Muscle of arm (tissue), 14 donors: ENCODE measurements at places on chromosomes 6 and 20.

- no peak for DNase-seq
These were observed 4.6 kb downstream of the MAS1L start for GRCh38 chr6:29483186-29483585.

DNA sequence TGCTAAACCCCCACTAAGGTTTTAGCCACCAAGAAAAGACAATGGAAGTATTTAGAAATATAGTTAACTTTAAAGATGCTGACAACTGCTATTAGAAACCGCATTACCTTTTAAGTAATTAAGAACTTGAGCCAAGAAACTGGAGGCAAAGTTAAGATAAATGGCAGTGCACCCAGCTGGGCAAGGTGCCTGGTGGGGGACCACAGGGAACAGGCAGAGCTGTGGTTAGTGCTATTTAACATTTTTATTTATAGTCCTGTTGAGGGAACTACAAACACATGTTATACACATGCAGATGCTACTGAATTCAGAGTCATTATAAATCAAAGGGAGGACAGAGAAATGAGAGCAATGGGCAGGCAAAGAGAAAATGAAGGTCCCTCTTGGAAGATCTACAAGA lies 447.9 kb downstream of the TFAP2B start:
- DNase-seq, result no peak

GRCh38 chr6:21953831-21954801 lies 342.7 kb downstream of the PRL start:
- DNase-seq, result no peak

GRCh38 chr6:80197986-80198385 lies 91.5 kb downstream of the BCKDHB start:
- no peak for DNase-seq

DNA sequence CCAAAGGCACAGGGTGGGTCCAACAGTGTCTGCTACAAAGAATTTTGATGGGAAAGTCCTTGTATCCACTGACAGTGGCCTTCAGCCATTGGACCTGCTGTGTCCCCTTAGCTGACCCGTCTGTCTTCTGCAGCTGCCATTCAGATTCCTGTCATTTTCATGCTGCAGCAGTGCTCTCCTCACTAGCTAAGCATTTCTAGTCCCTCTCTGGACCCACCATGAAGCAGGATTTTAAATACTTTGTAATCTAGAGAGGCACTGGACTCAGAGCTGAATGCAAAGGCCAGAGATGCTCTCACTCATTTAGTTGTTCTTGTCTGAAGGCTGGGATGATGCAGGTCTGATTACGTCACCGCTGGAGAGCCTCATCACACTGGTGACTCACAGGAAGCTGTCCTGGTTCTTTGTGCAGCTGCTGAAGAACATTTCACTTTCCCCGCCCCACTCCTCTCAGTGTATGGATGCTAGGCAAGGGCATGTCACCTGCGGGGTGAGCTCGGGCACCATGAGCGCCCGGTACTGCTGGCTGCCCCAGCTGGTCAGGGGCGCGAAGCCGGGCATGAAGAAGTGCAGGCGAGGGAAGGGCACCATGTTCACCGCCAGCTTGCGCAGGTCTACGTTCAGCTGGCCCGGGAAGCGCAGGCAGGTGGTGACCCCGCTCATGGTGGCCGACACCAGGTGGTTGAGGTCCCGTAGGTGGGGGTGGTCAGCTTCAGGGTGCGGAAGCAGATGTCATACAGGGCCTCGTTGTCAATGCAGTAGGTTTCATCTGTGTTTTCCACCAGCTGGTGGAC lies 19.4 kb upstream of the TUBB2A start:
- DNase-seq, result no peak

GRCh38 chr6:153160221-153160620 lies 29.1 kb upstream of the RGS17 start:
- DNase-seq, result no peak

- no peak for DNase-seq
These were observed 90.3 kb downstream of the ARHGAP18 start for GRCh38 chr6:129619579-129620233.

GRCh38 chr6:16154904-16155303 lies 26.0 kb downstream of the MYLIP start:
- DNase-seq, result peak; percentile 93

DNA sequence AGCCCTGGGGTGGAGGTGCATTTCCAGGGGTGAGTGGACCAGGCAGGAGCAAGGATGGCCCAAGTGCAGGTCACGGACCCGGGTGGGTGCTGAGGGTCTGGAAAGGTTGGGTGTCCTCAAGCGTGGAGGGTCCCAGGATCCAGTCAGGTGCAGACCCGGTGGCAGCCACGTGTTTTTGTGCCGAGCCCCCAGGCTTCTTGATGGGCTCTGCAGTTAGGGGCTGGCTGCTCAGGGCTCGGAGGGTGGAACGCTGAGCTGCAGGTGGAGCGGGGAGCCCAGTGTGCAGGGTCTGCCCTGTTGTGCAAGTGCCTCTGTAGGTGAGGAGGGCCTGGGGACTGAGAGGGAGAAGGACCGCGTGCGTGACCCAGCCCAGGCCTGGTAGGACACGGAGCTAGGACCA lies 70.9 kb upstream of the HLA-E start:
- DNase-seq, result no peak

DNA sequence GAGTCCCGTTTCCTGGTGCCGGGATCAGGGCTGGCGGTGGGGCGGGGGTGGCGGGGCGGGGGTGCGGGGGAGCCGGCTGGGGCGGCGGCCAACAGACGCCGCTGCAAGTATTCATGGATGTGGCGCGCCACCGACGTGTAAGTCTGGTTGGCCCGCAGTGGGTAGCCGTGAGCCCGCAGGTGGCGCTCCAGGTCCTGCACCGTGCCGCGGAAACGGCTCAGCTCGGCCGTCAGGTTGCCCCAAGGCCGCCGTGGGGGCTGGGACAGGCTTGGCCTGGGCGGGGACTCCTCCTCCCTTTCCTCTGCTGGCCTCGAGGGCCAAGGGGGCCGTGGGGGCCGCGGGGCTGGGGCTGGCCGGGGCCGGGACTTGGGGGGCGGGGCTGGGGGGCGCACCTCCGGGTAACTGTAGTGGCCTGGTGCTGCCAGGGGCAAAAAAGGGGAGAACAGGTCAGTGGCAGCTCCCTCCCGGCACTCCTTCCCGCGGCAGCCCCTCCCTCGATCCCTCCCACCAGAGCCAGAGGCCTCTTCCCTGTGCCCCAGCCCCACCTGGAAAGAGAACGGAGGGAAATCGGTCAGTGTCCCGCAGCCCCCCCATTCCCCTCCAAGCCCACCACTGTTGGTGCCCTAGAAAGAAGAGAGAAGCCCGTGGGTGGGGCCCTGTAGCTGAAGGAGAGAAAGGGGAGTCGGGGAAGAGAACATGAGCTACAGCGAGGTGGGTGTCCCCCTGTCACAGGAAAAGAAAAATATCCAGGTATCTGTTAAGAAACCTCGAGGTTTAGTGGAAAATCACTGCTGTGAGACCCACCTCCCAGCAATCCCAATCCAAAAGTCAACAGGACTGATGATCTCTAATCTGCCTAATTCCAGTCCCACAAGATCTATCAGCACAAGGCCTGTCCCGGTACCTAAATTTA lies 21.3 kb downstream of the TNXB start:
- DNase-seq, result peak; percentile 65

DNA sequence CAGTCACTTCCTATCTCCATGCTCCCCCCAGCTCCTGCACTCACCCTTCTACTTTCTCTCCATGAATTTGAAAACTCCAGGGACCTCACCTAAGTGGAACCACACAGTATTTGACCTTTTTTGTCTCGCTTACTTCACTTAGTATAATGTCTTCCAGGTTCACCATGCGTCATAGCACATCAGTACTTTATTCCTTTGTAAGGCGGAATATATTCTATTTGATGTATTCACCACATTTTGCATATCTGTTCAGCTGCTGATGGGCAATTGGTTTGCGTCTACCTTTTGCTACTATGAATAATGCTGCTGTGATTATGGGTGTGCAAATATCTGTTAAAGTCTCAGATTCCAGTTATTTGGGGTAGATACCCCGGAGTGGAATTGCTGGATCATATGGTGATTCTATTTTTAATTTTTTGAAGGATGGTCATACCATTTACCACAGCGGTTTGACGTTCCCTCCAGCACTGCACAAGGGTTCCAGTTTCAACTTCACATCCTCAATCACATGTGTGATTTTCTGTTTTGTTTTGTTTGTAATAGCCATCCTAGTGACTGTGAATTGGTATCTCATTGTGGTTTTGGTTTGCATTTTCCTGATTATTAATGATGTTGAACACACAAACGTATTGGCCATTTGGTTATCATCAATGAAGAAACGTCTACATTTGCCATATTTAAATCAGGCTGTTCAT lies 20.3 kb upstream of the SYNDIG1 start:
- no peak for DNase-seq

GRCh38 chr6:133191323-133191722 lies 49.8 kb upstream of the EYA4 start:
- peak; percentile 7 for DNase-seq

DNA sequence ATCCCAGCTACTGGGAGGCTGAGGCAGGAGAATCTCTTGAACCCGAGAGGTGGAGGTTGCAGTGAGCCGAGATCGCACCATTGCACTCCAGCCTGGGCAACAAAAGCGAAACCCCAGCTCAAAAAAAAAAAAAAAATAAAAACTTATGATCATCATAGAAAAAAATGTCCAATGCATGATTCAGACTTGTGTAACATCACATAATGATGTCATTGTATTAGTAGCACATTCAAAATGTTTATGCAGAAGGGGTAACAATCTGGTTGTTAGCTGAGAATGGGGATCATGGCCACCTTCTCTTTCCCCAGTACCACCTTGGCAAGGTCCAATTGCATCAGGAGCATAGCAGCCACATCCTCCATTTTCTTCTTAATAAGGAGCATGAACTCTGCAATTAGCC lies 137.6 kb upstream of the MARCKS start:
- DNase-seq, result no peak

DNA sequence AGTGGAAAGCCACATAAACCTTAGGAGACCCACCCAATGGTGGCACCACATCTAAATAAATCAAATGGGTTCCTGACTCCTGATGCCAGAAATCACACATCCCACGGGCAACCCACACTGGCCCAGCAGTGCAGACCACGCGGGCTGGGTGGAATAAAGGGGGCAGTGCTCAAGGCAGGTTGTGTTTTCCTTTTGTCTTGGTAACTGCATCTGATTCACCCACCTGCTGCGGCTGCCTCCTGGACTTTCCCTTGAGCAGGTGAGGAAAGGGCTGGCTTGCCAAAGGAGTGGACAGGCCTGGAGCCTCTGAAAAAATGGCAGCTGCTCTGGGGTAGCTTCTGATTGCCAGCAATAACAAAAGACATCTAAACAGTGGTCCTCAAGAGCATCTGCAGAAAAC lies 119.5 kb upstream of the KCNK16 start:
- no peak for DNase-seq

GRCh38 chr20:63759377-63759901 lies 19.9 kb downstream of the SLC2A4RG start:
- DNase-seq, result no peak

- DNase-seq, result no peak
These were observed 149.4 kb downstream of the CD24 start for GRCh38 chr6:106825156-106825555.
